ENCODE measurements at places on chromosomes 5 and 9. TPM values are rescaled to one million over a fixed set of nuclear protein-coding genes. Genes with fewer than 3 reads are reported as not detected.

GRCh38 chr5:61331407-61332357 is at the start of gene ZSWIM6:
Gene ZSWIM6 (plus strand): TSS chr5:61332258. CDS start chr5:61332273, 15 bp downstream.
- peak; percentile 99 for DNase-seq
- peaks cover 41% of the 10 kb centered on the region for H3K4me1 ChIP-seq
- peak within 1 kb of the TSS; percentile 79 for H3K4me3 ChIP-seq
- peaks cover 25% of the 10 kb centered on the region for H3K27me3 ChIP-seq
- peaks cover 4% of the 10 kb centered on the region for H3K36me3 ChIP-seq

DNA sequence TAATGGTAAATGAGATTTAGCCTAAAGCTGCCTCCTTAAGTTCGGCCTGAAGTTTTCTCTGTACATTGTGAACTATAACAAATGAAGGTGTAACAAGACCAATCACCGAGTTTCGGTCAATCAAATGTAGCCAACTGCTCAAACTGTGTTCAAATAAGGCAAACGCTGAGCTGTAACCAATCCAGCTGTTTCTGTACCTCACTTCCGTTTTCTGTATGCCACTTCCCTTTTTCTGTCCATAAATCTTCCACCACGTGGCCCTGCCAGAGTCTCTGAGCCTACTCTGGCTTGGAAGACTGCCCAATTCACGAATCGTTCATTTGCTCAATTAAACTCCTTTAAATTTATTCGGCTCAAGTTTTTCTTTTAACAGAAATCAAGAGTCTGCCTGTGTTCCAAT is 193.5 kb upstream of the KLF9 start:
- H3K27me3 ChIP-seq: no peaks in the 10 kb centered on the region
- DNase-seq: no peak
- no peak overlapping the region for H3K27ac ChIP-seq
- no peak overlapping the region for H3K4me3 ChIP-seq

DNA sequence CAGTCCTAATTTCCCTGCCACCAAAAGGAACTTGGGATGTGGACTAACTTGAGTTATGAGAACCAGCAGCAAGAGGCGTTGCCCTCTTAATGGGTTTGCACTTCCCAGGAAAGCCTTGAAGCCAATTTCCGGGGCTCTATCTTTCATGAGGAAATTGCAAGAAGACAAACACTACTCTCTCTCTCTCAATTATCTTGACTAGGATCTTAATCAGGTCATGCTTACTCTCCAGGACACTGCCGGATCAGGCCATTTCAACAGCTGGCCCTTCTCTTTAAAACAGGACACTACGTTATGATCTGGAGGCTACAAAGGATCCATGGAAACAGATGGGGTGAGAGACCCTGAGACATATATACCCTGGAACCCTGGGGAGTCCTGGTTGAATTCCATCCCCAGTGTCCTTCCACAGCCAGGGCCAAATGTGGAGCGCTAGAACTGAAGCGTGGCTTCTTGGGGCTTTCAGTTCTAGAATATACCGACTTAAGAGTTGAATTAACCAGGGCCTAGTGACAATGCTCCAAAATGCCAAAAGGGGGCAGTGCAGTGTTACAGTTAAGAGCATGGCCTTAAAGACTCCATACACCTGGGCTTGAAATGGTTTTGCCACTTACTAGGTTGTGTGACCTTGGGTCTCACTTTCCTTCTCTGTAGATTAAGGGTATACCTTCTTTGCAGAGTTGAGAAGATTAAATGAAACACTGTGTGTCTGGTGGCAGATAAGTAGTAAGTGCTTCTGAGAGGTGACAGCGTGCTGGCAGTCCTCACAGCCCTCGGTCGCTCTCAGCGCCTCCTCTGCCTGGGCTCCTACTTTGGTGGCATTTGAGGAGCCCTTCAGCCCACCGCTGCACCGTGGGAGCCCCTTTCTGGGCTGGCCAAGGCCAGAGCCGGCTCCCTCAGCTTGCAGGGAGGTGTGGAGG is 21.1 kb downstream of the FAM219A start:
- no peak overlapping the region for H3K27ac ChIP-seq
- DNase-seq: peak; percentile 77
- H3K4me3 ChIP-seq: no peak overlapping the region
- H3K36me3 ChIP-seq: peaks cover 4% of the 10 kb centered on the region
- peaks cover 9% of the 10 kb centered on the region for H3K4me1 ChIP-seq

DNA sequence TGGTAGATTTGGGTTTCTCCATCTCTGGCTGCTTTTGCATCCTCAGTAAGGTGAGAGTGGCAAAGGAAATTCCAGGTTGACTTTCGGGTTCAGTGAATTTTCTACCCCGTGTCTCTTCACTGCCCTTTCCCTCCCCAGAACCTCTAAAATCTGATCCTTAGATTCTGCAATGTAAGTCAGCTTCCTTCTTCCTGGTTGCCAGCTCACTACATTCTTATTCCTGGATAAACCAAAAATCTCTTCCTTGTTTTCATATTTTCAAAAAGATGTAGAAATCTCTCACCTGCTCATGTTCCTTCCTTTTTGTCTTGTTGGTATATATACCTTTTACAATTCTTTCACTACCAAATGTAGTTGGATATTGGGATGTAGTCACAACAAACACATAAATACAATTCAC is 145.8 kb downstream of the TMC1 start:
- H3K27ac ChIP-seq: no peak overlapping the region
- DNase-seq: no peak
- H3K4me3 ChIP-seq: no peak overlapping the region
- no peaks in the 10 kb centered on the region for H3K4me1 ChIP-seq
- peaks cover 12% of the 10 kb centered on the region for H3K27me3 ChIP-seq
- H3K36me3 ChIP-seq: no peaks in the 10 kb centered on the region

DNA sequence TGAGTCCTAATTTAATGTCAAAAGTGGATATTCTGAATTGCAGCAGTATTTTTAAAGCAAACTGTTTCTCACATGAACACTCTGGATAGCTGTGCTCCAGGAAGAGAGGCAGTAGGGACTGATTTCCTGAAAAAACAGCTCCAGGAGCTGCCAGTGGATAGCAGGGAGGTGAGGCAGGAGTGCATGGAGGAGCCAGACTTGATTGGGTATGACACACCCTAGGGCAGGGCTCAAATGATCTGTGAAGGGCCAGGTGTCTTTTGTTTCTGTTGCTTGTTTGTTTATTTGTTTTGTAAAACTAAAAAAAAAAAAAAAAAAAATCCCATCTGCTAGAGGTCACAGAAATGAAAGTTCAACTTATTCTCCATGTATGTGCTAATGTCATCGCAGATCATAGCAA is 83.4 kb downstream of the ADRB2 start:
- H3K36me3 ChIP-seq: no peaks in the 10 kb centered on the region
- no peaks in the 10 kb centered on the region for H3K27me3 ChIP-seq
- no peaks in the 10 kb centered on the region for H3K4me1 ChIP-seq
- H3K4me3 ChIP-seq: no peak overlapping the region

- H3K27me3 ChIP-seq: no peaks in the 10 kb centered on the region
- peaks cover 60% of the 10 kb centered on the region for H3K36me3 ChIP-seq
- H3K27ac ChIP-seq: no peak overlapping the region
- no peak overlapping the region for H3K4me3 ChIP-seq
Observed at GRCh38 chr5:169591636-169592035, 8.1 kb downstream of the SPDL1 start.

DNA sequence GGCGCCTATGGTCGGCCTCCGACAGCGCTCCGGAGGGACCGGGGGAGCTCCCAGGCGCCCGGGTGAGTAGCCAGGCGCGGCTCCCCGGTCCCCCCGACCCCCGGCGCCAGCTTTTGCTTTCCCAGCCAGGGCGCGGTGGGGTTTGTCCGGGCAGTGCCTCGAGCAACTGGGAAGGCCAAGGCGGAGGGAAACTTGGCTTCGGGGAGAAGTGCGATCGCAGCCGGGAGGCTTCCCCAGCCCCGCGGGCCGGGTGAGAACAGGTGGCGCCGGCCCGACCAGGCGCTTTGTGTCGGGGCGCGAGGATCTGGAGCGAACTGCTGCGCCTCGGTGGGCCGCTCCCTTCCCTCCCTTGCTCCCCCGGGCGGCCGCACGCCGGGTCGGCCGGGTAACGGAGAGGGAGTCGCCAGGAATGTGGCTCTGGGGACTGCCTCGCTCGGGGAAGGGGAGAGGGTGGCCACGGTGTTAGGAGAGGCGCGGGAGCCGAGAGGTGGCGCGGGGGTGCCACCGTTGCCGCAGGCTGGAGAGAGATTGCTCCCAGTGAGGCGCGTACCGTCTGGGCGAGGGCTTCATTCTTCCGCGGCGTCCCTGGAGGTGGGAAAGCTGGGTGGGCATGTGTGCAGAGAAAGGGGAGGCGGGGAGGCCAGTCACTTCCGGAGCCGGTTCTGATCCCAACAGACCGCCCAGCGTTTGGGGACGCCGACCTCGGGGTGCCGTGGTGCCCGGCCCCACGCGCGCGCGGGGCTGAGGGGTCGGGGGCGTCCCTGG is 561 bp downstream of the DAPK1 start:
- peak overlapping the region; percentile 70 for H3K4me3 ChIP-seq
- H3K4me1 ChIP-seq: peaks cover 27% of the 10 kb centered on the region
- H3K27me3 ChIP-seq: peaks cover 48% of the 10 kb centered on the region

- H3K36me3 ChIP-seq: no peaks in the 10 kb centered on the region
- H3K27me3 ChIP-seq: no peaks in the 10 kb centered on the region
- no peak for DNase-seq
- no peak overlapping the region for H3K4me3 ChIP-seq
Observed at GRCh38 chr5:95027151-95027721, 257.7 kb downstream of the MCTP1 start.

DNA sequence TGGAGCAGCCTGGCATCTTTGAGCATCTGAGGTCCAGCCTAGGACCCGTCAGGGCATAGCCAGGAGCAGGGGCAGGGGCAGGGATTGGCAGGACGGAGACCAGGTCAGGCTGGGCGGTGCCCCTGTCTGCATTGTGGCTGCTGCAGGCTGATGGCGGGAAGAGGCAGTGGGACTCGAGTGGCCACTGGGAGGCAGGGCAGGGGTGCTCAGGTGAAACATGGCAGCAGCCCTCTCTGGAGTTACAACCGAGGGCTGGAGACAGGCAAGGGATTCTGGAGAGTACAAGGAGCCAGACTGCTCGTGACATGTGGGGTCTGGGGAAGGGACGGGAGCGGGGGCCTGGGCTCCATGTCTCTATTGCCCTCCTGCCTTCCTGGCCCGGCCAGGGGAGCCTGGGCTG is 97.4 kb upstream of the RAPGEF1 start:
- H3K4me1 ChIP-seq: peaks cover 23% of the 10 kb centered on the region
- peak; percentile 42 for DNase-seq
- peaks cover 6% of the 10 kb centered on the region for H3K27me3 ChIP-seq
- H3K36me3 ChIP-seq: no peaks in the 10 kb centered on the region
- no peak overlapping the region for H3K27ac ChIP-seq

DNA sequence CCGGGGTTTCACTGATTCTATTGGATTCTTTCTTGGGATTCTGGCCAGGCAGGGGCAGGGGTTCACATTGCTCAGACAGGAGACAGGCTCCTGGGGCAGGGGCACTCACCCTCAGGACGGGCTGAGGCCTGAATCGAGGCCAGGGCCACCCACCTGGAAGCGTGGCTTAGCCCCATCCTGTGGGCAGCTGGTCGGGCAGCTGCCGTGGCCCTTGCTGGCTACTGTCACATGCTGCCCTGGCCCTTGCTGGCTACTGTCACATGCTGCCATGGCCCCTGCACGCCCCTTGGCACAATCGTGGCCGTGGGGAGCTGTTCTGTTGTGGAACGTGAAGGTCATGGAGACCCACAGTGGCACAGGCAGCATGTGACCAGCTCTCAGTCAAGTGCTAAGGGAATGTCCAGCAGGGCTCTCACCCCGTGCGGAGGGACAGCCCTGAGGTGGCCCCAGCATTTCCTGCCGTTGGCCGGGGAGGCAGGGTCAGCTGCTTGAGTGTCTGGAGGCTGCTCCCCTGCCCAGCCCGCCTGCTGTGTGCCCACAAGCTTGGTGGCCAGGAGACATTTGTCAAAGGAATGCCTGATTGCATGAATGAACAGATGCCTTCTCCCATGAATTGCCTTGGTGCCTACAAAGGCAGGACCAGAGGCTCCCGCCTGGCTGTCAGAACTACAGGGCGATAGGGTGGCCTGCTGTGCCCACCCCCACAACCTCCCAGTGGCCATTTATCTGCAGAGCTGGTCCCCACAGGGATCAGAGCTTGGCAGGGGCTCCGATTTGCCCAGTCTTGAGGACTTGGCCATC is 16.9 kb upstream of the TMEM250 start:
- H3K27ac ChIP-seq: no peak overlapping the region
- H3K4me1 ChIP-seq: peaks cover 3% of the 10 kb centered on the region
- no peaks in the 10 kb centered on the region for H3K36me3 ChIP-seq
- peaks cover 24% of the 10 kb centered on the region for H3K27me3 ChIP-seq

DNA sequence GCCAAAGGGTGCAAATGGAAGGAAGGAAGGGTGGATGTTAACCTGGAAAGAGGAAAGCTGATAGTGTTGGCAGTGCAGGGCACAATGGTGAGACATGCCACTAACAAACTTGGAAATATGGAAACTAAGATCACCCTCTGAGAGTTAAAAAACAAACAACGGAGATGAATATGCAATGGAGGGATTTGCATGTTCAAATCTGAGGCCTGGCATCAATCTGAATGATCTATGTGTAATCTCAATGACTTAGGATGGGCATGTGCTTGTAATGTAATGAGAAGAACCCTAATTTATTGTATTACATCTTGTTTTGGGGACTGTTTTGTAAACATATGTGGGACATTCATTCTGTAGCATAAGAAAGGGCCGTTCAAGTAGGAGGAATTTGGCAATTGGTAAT is 54.4 kb downstream of the GLRA1 start:
- H3K36me3 ChIP-seq: no peaks in the 10 kb centered on the region
- H3K4me3 ChIP-seq: no peak overlapping the region
- H3K27me3 ChIP-seq: no peaks in the 10 kb centered on the region

DNA sequence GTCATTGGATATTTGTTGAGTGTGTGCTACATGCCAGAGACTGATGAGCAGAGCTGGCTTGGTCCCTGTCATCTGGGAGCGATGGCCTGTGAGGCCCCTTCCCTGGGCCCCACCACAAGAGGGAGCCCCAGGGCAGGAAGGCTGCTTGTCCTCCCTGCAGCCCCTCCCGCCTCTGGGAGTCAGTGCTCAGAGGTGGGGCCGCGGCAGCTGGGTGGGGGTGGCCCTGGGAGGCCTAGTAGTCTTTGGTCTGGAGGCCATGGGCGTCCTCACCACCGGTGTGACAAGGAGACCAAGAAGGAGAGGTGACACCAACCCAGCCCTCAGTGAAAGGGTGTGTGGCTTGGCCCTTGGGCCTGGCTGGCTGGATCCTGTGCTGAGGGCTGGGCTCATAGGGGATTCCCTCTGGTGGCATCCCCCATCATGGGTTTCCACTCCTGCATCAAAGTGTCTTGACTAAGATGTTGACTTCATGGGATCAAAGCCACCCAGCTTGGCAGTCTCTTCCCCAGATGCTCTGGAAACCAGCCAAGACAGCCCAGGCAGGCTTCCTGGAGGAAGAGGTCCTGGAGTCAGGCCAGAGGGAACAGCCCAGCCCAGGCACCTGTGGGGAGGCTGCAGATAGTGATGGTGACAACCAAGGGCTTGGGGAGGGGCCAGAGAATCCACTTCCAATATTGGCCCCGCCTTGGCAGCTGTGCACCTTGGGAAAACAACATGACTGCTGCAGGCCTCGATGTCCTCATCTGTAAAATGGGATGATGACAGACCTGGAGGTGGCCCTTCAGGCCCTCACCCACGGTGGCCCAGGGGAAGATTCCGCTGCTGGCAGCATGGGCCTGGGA is 166.7 kb downstream of the GAPVD1 start:
- DNase-seq: peak; percentile 61
- H3K36me3 ChIP-seq: no peaks in the 10 kb centered on the region
- H3K27me3 ChIP-seq: no peaks in the 10 kb centered on the region
- no peak overlapping the region for H3K27ac ChIP-seq

Gene ANKRD18A
- 6.4 TPM for total RNA-seq

Gene CYLC2
- total RNA-seq: not detected

Gene DENND1A
- total RNA-seq: 29.5 TPM

Gene TMEM232
- total RNA-seq: 0.30 TPM

Data from activated CD4-positive, alpha-beta T cell treated with anti-CD3 and anti-CD28 coated beads for 36 hours (primary cell).